ENCODE measurements at places on chromosomes 5 and 9.

DNA sequence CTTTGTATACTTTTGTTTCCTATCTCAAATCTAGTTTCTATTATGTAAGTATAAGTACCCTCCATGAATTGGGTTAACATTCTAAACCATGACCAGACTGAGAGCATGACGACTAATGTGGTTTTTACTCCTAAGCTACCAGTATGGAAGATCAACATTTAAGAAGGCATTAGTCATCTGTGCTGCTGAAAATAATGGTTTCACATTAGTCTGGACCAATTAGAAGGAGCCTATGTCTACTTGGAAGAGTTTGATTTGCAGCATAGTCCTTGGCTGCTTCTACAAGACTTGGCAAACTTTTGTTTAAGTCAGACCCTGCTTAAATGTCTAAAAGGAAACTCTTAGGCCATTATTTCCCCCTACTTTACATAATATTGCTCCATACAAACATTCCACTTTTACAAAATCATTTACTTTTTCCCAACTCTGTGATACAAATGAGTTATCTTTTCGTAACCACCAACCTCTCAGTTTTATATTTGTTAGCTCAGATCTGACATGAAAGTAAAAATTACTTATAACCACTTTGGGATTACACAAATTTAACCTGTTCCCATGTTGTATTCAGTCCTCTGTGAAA lies 186.7 kb downstream of the COMMD10 start:
- no peak for DNase-seq

DNA sequence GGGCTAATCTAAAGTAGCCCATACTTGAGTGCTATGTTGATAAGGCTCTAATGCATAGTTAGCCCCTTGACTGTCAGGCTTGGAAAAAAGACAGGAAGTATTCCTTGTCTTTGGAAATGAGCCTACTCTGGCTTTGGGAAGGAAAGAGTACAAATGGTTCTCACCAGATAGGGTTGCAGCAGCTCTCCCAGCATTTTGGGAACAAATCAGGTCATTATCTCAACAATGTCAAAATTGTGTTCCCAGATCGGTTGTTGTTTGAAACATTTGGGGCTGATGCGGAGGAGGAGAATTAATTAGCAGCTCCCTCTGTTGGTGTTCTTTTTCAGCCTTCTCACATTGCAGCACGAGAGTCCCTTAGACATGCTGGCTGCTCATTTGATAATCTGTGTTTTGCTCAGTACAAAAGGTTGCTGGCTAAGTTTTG lies 294.7 kb upstream of the DMRT1 start:
- no peak for DNase-seq

DNA sequence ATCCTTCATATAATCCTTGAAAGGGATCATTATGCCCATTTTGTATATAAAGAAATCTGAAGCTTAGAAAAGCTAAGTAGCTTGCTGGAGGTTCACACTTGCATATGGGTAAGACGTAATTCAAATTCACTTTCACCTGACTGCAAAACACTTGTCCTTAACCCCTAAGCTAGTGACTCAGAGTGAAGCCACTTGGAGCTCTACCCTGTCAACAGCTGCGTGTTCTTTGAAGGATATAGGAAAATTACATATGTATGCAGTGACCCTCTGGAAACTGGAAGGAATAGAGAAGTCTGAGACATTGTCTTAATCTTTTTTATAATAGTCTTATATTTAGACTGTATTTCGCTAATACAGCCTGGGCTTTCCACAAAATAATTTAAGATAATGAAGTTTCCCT lies 80.0 kb upstream of the STK32A start:
- DNase-seq: no peak

DNA sequence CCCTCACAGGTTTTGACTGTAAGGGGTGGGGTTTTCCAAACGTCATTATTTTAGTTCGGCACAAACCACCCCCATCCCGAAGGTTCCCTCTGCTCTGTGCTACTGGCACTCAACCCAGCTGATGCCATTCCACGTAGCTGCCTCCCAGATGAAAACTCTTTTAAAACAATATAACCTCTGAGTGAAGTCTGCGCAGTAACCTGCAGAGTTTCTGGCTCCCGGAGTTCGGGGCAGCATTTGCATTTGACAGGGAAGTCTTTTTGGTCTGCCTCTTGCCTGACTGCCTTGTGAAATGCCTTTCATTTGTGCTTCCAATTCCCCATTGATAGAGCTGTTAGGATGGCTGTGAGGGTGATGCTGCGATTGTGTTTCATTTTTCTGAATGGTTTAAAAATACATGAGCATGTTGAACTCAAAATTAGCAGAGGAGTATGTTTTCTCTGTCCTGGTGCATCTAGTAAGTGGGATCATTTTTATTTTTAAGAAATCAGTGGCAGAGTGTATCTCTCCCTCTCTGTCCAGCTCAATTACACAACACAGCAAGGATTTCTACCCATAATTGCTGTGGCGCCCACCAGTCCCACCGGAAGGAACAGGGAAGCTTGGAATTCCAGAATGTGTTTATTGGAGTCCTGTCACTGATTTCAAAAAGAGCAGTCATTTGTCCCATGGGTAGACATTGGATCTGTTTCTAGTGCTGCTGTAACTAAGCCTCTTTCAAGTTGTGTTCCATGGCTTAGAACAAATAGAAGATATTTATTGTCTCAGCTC lies 24.8 kb downstream of the ADCY2 start:
- no peak for DNase-seq

DNA sequence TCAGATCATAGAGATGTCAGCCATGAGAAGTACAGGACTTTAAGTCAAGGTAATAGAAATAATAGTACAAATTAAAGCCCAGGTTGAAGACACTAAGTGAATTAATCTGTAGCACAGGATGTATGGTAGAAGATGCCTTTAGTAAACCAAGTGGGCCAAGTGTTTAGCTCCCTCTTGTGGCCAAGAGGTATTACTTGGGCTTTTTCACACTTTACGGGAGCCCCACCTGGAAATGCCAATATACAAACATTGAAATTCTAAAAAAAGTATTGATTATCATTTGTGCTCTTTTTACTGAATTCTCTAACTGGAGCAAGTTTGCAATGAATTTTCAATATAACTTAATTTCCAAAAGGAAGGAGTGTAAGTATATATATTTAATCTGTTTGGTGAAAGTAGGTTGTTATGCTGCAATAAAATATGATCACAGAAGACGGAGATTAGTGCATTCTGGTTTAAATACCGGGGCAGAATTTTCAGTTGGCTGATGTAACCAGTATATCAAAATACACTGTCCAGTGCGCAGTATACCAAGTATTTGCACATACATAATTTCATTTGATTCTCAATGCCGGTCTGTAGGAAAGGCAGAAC lies 84.7 kb downstream of the PARP8 start:
- no peak for DNase-seq

- DNase-seq: no peak
Observed at GRCh38 chr9:129187042-129187441, 9.0 kb upstream of the IER5L start.

DNA sequence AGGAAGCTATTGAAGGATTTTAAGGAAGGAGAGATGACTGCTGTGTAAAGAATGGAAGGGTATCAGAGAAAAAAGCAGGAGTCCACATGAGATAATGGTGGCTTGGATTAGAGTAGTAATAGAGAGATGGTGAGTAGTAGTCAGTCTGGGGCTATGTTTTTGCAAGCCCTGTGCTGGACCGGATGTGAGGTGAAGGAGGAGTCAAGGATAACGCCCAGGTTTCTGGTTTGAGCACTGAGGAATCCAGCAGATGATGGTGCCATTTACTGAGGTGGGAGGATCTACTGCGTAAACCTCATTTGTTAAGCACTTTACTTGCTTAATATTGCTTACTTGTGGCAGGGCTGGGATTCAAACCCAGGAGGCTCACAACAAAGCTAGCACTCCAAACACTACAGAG lies 1.1 kb downstream of the TIGD6 start:
- no peak for DNase-seq

GRCh38 chr5:137478043-137478442 lies 21.1 kb downstream of the SPOCK1 start:
- DNase-seq: no peak

GRCh38 chr5:54804521-54804920 lies 180.9 kb downstream of the ESM1 start:
- DNase-seq: no peak

- no peak for DNase-seq
Observed at GRCh38 chr5:150235500-150235854, 45.6 kb downstream of the SLC6A7 start.

- DNase-seq: no peak
Observed at GRCh38 chr9:114938687-114939575, 8.5 kb upstream of the TNFSF8 start.

GRCh38 chr5:38756068-38756467 lies 89.7 kb upstream of the OSMR start:
- no peak for DNase-seq

DNA sequence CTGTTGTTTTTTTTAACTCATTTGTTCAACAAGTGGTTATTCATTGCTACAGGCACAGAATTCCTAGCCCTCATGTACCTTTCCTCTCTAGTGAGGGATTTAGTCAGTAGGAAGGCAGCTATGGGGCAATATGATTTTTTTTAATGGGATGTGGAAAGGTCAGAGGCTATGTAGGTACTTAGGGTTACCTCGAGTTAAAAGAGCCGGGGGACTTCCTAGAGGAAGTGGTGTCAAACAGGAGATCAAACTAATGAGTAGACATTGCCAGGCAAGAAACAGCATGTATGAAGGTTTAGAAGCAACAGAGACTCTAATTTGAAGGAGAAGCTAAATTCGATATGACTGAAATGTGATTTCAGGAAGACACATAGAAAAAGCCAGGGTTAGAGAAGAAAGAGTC lies 50.7 kb downstream of the ITGA2 start:
- DNase-seq: no peak

- no peak for DNase-seq
Observed at GRCh38 chr9:134730011-134730760, 88.6 kb downstream of the COL5A1 start.

GRCh38 chr5:96807075-96807654 lies 580 bp downstream of the ERAP1 start:
- peak; percentile 14 for DNase-seq

GRCh38 chr5:116569999-116570398 lies 4.6 kb downstream of the SEMA6A start:
- DNase-seq: no peak

DNA sequence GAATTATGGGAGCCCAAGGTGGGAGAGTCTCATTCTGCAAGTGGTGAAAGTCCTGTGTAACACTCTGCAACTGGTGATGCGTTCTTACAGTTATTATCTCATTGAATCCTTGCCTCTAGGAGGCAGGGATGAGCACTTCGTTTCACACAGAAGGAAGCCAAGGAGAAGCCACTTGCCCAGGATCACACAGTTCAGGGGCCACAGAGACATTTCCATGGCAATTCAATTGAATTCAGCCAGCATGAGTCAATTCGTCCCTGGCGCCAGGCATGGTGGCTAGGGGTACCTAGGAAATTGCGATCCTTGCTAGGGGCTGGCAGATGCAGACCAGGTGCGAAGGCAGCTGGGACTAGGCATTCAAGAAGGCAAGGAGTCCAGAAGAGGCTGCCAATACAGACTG lies 26.2 kb downstream of the LHX2 start:
- no peak for DNase-seq

- DNase-seq: peak; percentile 65
Observed at GRCh38 chr9:110183208-110184145, 24.5 kb downstream of the C9orf152 start.

DNA sequence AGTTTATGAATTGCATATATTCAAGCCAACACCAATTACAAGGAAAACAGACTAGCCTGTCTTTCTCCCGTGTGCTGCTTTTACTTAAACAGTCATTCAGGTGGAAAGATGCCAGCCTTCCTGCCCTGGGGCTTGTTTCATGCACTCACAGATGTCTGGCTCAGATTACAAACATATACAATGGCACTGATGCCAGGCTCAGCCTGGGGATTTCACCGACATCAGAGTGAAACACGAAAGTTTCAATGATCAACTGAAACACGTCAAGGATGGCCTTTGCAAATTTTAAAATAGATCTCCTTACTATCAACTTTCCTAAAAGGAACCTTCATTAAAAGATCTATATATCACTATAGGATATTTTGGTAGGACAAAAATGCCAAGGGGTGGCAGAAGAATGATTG lies 1576.5 kb downstream of the EFNA5 start:
- DNase-seq: peak; percentile 1

- no peak for DNase-seq
Observed at GRCh38 chr5:28214292-28214691, 1175.9 kb upstream of the CDH9 start.

DNA sequence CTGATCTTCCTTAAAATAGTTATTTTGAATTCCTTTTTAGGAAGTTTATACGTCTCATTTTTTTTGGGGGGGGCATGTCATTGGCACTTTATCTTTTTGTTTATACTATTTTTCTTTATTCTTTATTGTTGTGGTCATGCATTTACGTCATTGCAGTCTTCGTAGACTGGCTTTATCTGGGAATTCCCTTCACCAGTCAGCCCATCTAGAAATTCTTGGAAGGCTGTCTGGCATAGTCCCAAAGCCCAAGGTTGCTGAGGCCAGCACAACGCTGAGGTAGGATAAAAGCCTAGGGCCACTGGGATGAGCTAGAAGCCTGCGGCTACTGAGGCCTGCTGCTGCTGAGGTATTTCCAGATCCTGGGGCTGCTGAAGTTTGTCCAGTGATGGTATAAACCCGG lies 121.5 kb downstream of the ISOC1 start:
- no peak for DNase-seq

GRCh38 chr9:14301583-14302021 lies 12.3 kb downstream of the NFIB start:
- no peak for DNase-seq
